Uterus (tissue), 4 donors: ENCODE measurements at places on chromosomes 1 and 21.

DNA sequence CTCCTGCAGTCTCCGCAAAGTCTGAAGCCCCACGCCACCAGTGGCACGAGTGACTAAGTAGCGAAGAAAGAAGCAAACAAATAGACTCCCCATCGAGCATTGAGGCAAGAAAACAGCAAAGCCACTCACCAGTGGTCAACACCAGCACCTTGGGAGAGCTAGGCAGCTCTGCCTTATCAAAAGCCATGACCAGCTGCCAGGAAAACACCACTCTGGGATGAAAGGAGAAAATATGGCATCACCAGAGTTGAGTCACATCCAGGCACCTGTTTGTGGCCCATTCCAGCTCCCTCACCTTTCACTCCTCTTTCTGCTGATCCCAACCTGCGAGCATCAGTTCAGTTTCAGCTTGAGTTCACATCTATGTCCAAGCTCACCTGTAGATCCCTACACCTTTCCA is 17.2 kb downstream of the PDZK1 start:
- DNase-seq, result no peak

GRCh38 chr1:155860970-155861510 is 1.7 kb downstream of the SYT11 start:
- no peak for DNase-seq

DNA sequence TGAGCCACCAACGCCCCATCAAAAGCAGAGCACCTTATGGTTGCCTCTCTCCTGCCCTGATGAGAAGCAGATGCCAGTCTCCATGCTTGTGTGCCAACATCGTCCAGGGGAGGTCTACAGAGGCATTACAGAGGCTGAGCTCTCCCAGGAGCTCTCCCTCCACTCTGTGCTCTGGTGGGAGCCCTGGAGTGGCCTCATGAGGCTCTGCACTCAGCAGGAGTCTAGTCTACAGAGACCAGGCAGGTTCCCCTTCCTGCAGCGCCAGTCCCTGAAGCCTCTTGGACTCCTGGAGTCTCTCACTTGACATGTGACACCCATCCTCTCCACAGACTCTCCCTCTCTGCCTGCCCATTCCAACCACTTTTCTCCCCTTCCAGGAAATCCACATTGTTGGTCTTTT is 3.4 kb downstream of the DCST1 start:
- DNase-seq, result no peak

DNA sequence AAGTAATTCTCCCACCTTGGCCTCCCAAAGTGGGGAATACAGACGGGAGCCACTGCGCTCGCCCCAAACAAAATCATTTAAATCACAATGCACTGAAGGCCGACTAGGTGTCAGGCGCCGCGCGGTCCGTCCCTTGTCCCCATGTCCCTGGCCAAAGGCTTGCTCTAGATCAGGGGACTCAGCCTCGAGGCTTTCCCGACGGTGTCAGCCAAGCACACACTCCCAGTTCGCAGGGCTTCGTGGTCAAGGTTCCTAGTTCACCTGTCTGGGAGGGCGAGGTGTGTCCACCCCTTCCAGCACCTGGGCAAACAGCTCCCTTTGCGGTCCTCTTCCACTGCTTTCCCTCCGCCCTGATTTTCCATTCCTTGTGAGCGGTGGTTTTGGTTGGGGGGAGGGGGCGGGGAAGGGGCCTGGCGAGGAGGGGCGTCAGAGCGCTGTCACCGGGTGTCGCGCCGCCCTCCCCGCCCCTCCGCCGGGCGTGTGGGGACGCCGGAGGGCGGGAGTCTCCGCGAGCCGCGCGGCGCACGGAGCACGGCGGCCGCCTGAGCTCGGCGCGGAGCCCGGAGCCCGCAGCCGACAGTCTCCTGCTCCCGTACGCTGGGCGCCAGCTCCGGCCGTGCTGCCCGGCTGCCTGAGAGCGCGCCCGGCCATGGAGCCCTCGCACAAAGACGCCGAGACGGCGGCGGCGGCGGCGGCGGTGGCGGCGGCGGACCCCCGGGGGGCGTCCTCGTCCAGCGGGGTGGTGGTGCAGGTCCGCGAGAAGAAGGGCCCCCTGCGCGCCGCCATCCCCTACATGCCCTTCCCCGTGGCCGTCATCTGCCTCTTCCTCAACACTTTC is at the start of gene STUM:
TSS of gene STUM (plus strand) at position 509 of the 838 bp plus-strand sequence. CDS start at position 650, 141 bp downstream.
- DNase-seq, result no peak

- no peak for DNase-seq
Measured at GRCh38 chr21:45362748-45363145, 42.2 kb upstream of the COL18A1 start.

DNA sequence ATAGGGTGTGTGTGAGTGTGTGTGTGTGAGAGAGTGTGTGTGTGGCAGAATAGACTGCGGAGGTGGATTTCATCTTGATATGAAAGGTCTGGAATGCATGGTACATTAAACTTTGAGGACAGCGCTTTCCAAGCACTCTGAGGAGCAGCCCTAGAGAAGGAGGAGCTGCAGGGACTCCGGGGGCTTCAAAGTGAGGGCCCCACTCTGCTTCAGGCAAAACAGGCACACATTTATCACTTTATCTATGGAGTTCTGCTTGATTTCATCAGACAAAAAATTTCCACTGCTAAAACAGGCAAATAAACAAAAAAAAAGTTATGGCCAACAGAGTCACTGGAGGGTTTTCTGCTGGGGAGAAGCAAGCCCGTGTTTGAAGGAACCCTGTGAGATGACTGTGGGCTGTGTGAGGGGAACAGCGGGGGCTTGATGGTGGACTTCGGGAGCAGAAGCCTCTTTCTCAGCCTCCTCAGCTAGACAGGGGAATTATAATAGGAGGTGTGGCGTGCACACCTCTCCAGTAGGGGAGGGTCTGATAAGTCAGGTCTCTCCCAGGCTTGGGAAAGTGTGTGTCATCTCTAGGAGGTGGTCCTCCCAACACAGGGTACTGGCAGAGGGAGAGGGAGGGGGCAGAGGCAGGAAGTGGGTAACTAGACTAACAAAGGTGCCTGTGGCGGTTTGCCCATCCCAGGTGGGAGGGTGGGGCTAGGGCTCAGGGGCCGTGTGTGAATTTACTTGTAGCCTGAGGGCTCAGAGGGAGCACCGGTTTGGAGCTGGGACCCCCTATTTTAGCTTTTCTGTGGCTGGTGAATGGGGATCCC is 18.3 kb upstream of the HDAC1 start:
- no peak for DNase-seq

DNA sequence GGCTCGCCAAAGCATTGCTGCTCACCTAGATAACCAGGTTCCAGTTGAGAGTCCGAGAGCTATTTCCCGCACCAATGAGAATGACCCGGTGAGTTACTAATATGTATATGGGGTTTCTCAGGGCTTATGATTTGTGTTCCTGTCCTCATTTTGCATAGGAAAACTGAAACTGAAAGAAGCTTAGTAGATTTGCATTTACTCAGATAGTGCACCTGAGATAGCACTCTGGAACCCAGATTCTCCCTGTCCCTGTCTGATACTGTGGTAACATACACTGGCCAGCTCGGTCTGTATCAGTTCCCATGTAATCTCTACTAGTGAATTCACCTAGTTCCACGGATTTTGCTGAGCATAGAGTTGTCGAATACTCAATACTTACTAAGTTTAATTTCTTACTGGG is 28.1 kb downstream of the DAP3 start:
- no peak for DNase-seq

- peak; percentile 43 for DNase-seq
Measured at GRCh38 chr1:27574001-27574781, 29.8 kb downstream of the AHDC1 start.

- no peak for DNase-seq
Measured at GRCh38 chr1:109089242-109090015, 1.1 kb upstream of the TMEM167B start.
